Bronchial epithelial cell (primary cell): ENCODE measurements at places on chromosomes 12 and 14. TPM values are rescaled to one million over a fixed set of nuclear protein-coding genes. Genes with fewer than 3 reads are reported as not detected.

DNA sequence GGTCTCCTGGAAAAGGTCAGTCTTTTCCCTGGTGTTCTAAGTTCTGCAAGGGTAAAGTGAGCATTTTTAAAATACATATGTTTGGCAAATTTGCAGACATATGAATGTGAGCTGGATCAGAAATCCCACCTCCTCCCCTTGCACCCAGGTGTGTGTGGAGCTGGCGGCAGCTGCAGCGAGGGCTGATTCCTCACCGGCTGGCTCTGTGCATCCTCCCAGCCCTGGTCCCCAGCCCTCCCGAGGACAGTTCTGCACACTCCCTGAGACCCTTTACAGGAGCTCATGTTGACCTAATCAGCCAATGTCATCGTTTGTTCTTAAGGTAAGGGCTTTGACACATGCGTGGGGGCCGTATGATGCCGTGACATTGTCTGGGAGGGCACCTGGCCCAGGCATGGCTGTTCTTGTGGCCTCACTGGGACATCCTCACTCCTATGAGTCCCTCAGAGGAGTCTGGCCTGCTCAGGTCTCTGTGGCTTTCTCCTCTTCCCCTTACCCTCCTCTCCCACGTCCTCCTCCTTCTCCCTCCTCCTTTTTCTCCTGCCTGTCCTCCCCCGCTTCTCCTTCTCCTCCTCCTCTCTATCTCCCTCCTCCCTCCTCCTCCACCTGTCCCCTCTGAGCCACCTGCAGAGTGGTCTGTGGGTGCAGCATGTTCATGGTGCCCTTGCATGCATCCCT is 289.2 kb upstream of the SFSWAP start:
- no peak for DNase-seq

The SLC5A8 gene
- under 0.01 TPM in 1 of 2 replicates, not detected in the other for total RNA-seq

GRCh38 chr14:33120966-33121365 is 182.3 kb downstream of the NPAS3 start:
- DNase-seq: peak; percentile 90

GRCh38 chr12:115450710-115451109 is 766.7 kb upstream of the TBX3 start:
- DNase-seq: no peak

The FAM181A gene
- total RNA-seq: not detected in 2 replicates

- no peak for DNase-seq
Measured at GRCh38 chr12:98639491-98639890, 5.1 kb downstream of the IKBIP start.

The LUM gene
- total RNA-seq: 0.38 and 14.2 TPM in 2 replicates

DNA sequence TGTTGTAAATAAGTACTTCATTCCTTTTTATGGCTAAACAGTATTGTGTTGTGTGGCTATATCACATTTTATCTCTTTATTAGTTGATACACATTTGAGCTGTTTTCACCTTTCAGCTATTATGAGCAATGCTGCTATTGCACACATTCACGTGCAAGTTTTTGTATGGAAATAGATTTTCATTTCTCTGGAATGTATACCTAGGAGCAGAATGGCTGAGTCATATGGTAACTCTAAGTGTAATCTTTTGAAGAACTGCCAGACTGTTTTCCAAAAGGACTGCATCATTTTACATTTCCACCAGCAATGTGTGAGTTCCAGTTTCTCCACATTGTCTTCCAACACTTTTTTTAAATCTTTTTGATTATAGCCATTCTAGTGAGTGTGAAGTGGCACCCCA is 134.0 kb downstream of the SRGAP1 start:
- DNase-seq: peak; percentile 97

DNA sequence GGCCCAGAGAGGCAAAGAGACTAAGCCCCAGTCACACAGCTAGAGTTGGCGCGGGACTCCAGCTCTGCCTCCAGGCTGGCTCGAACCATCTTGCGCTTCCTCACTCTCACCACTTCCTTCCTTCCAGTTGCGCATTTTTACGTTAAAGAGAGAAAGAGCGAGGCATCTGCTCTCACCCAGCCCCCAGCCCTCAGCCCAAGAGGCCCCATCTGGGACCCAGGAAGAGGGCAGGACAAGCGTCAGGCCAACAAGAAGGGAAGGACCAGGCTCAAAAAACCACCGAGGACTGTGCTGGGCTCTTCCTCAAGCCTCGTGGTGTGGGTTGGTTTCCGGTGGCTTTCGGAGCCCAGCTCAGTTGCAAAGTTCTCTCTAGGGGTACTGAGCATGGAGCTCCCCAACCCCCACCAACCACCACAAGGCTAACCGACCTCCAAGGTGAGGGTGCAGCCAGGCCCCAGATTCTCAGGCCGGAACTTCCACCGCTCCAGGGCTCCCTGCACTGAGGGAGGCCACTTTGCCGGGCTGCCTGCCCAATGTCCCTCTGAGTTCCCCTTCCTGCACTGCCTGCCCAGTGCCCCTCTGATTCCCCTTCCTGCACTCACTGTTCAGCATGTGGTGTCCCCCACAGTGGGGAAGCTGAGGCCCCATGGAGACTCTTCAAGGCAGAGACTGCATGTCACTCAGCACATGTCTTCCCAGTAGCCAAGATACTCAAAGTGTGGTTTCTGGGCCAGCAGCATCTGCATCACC is 35.9 kb downstream of the TESC start:
- DNase-seq: no peak

GRCh38 chr12:127677537-127678131 is 589.3 kb upstream of the TMEM132C start:
- peak; percentile 37 for DNase-seq
